ENCODE measurements at places on chromosomes 1 and 21. TPM values are rescaled to one million over a fixed set of nuclear protein-coding genes. Genes with fewer than 3 reads are reported as not detected.

The CASQ2 gene
- 804 TPM for total RNA-seq

The SYPL2 gene
- total RNA-seq = 28.9 TPM

The GPR52 gene
- 0.62 TPM for total RNA-seq

The HMGCS2 gene
- total RNA-seq = 210 TPM

The MAP3K21 gene
- 0.22 TPM for total RNA-seq

The EFNA1 gene
- total RNA-seq = 41.5 TPM

The NBPF6 gene
- total RNA-seq = not detected

The DNAH14 gene
- 5.6 TPM for total RNA-seq

The CFH gene
- total RNA-seq = 33.6 TPM

The GLRX2 gene
- 40.2 TPM for total RNA-seq

The CHI3L2 gene
- 3.7 TPM for total RNA-seq

The FCRL5 gene
- 0.11 TPM for total RNA-seq

The ARTN gene
- total RNA-seq = not detected

The MORC3 gene
- total RNA-seq = 18.9 TPM

The TBX19 gene
- total RNA-seq = 0.40 TPM

The TMEM167B gene
- 31.1 TPM for total RNA-seq

The CRNN gene
- total RNA-seq = not detected

The ASCL5 gene
- total RNA-seq = not detected

The OR1C1 gene
- not detected for total RNA-seq

The CLDN17 gene
- total RNA-seq = not detected

The XCL1 gene
- total RNA-seq = 0.48 TPM

The ZNF683 gene
- not detected for total RNA-seq

The HSD11B1 gene
- 4.6 TPM for total RNA-seq

The HSPB7 gene
- total RNA-seq = 3,577 TPM

Measured in Right ventricle myocardium superior (tissue), 1 donor.